GM23338 (cell line): ENCODE measurements at places on chromosomes 5 and 9. TPM values are rescaled to one million over a fixed set of nuclear protein-coding genes. Genes with fewer than 3 reads are reported as not detected.

GRCh38 chr5:87844449-87844848, 424.2 kb downstream of the TMEM161B start:
- no peak for DNase-seq

GRCh38 chr9:120916991-120917880, 9.4 kb downstream of the TRAF1 start:
- DNase-seq, result no peak

ACOT12 gene
- 1.4 TPM in 1 of 2 replicates, not detected in the other for total RNA-seq

DNA sequence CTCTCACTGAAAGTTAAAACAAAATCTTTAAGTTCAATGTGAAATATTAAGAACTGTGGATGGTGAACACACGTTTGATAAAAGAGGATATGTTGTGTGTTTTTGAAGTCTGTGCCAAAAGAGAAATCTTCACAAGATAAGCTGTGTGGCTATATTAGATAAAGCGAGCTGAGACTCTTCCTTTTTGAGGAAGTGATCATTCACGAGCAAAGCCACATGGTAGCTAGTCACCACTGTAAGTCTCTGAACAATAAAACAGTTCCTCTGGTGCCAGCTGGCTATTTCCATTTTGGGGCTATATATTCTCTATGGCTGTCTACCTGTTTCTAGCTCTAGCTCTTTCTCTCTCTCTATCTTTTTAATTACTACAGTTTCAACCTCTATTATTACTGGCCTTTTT, 1849.2 kb upstream of the C9orf72 start:
- no peak for DNase-seq

- no peak for DNase-seq
Measured at GRCh38 chr9:125153712-125154367, 10.5 kb upstream of the SCAI start.

DNA sequence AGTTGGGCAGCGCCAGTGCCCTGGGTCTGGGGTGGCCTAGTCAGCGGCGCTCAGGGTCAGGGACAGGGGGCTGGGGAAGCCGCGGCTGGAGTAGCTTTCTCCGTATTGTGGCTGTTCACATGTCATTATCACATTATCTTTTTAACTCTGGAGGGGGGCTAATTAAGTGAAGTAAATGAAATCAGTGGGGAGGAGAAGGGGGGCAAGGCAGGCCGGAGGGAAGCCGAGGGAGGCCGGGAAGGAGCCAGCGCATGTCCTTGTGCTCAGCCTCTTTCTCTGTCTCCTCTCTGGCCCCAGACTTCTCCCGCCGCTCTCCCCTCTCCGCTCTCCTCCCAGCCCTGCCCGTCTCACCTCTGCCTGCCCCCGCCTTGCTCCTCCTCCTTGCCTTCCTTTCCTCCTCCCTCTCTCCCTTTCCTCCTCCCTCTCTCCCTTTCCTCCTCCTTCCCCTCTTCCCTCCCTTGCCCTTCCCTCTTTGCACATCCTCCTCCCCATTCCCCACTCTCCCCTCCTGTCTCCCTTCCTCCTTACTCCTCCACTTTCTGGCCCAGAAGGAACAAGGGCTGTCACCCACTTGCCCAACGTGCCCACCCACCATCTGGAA, 38.7 kb downstream of the ASS1 start:
- no peak for DNase-seq

- DNase-seq, result peak; percentile 67
Measured at GRCh38 chr9:137255448-137256114, 454 bp downstream of the NELFB start.

DNA sequence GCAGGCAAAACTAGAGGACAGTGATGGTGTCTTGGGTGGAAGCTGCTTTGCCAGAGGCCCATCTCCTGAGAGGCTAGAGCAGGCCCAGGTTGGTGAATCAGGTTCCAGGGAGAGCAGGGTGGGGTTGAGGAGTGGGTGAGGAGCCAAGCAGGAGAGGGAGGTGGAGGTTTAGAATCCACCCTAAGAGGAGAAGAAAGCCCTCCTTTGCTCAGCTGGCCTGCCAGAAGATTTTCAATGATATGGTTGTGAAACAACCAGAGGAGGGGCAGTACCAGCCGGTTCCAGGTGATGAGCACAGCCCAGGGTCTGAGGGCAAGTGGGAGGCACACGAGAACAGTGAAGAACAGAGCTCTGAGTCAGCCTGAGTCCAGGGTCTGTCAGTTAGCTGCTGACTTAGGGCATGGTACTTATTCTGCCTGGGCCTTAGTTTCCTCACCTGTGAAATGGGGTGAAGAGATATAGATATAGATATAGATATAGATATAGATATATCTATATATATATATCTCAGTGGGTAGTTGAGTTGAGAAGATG, 17.8 kb downstream of the PPARGC1B start:
- DNase-seq, result no peak

GRCh38 chr5:61631438-61631941, 299.4 kb downstream of the ZSWIM6 start:
- peak; percentile 33 for DNase-seq

STK32A gene
- total RNA-seq, result 2.0 and 2.8 TPM in 2 replicates

ITGA1 gene
- total RNA-seq, result 4.9 and 12.0 TPM in 2 replicates
